Calu3 (cell line): ENCODE measurements at places on chromosomes 1 and 21. TPM values are rescaled to one million over a fixed set of nuclear protein-coding genes. Genes with fewer than 3 reads are reported as not detected.

DNA sequence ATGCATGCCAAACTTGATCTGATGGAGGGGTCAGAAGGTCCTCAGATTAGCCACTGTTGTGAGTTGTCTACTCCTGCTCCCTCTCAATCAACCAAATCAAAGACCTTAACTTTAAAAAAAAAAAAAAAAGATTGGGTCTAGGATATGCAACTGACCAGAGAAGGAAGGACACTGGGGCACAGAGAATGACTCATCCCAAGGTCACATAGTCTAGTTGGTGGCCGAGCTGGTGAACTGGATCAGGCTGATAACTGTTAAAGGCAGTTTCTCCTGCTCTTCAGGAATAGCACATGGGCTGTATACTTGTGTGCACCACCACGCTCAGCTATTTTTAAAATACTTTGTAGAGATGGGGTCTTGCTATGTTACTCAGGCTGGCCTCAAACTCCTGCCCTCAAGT, 14.8 kb upstream of the S100A7 start:
- no peak for DNase-seq

PGLYRP4 gene
- total RNA-seq: 0.38 TPM in 1 of 2 replicates, not detected in the other

CFHR4 gene
- total RNA-seq: not detected in 2 replicates

GRCh38 chr1:40784141-40784770, 669 bp downstream of the KCNQ4 start:
- no peak for DNase-seq

DNA sequence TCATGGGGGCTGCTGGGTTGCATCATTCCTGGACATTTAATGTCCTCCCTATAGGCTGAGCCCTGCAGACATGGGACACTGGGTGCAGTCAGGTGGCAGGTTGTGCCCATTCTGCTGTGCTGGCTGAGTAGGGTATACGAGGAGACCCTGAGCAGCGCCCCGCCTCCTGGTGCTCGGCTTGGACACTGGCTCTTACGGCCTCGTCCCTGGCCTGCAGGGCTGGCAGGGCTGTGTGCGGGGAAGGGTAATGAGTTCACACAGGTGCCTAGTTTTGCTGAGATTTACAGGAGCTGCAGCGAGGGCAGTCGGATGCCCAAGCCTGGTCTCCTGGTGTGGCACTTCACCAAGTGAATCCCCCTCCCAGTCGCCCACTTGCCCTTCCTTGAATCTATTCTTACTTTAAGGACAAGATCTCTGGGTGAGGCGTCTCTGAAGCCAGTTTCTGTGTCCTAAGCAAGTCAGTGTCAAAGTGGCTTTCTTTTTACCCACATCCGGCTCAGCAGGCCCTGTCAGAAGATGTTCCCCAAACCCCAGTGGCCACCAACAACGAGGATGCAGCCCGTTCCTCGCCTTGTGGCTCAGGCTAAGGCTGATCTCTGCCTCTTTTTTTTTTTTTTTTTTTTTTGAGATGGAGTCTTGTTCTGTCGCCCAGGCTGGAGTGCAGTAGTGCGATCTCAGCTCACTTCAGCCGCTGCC, 73.2 kb downstream of the MAN1C1 start:
- DNase-seq: no peak
